Esophagus squamous epithelium (tissue), 5 donors: ENCODE measurements at places on chromosomes 11 and 22.

DNA sequence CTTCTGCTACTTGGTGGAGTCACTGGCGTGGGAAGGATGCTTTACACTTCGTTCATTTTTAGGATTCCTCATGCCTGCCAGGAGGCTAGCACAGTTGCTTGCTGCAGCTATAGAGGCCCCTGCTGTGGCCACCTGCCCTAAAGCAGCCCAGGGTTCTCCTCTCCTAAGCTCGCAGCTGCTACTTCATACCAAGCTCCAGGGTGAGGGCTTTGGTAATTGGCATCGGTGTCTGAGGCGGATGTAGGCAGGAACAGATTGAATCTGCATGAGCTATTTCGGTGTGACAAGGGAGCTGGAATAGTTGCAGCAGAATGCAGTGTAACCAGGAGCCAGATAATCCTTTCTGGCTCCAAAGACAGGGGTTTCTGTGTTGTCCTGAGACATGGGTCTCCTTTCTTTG is 133.1 kb downstream of the MICAL2 start:
- no peak for DNase-seq

DNA sequence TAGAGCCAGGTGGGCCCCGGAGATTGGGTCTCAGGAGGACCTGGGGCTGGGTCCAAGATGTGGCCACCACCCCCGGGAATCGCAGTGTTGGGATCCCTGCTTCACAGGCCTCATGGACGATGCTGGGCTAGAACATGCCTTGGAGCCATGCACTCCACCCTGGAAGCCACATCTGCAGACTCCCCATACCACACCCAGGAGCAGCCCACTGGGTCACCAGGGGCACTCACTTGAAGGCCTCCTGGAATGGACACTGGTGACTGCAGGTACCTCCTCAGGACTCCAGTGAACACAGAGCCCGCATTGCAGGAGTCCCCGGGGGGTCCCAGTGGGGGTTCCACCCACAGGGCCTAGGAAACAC is 25.0 kb downstream of the RTN4R start:
- no peak for DNase-seq

DNA sequence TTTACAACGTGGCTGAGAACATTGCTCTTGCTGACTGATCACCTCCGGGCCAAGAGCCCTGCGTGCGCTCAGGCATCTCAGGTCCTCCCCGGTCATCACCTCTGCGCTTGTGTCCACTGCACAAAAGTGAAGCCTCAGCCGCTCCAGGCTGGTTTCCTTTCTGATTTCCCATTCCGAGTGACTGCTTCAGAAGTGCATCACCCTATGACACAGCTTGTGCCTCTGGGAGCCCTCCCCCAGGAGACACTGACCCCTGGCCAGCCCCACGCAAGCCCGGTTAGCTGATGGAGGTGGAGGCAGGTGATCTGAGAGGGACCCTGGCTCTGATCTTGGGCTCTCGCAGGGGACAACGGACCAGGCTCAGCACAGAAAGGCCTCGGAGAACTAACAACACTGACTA is 38.3 kb upstream of the GNB1L start:
- no peak for DNase-seq

DNA sequence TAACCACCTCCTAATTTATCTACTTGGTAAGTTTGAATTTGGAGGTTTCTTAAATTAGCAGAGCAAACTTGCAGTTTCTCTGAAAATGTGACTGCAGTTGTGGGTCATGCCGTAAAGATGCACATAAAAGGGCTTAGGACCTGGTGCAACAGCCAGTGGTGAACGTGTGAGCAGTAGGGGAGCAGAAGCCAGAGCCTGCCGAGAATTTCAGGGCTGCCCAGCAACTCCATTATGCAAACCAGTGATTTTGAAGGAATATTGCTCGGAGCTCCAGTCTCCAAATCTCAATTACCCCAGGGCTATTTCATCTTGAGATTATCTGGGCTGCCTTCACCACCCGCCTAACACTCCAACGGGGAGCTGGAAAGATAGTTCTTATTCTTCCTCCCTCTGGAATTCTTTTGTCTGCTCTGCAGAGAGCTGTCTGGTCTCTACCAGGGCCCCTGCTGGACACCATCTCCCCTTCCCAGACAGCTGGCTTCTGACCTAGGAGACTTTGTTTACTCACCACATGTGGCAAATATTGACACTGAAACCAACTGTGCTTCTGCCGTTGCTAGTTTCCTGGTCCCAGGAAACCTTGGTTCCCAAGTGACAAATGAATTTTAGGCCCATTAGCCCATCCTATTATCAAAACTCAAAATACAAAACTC is 93.9 kb downstream of the DSCAML1 start:
- no peak for DNase-seq

DNA sequence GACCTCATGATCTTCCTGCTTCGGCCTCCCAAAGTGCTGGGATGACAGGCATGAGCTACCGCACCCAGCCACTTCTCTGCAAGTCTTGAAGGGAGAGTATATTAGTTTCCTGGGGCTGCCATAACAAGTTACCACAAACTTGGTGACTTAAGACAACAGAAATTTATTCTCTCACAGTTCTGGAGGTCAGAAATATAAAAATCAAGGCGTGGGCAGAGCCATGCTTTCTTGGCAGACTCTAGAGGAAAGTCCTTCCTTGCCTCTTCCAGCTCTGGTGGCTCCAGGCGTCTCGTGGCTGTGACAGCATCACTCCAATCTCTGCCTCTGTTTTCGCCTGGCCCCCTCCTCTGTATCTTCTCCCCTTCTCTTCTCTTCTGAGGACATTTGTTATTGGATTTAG is 110.2 kb upstream of the NAV2 start:
- no peak for DNase-seq
